ENCODE measurements at places on chromosomes 13 and 19.
A peak's percentile ranks its signal among the peaks of the same experiment; 100 is the strongest.

- DNase-seq = no peak
Measured at GRCh38 chr13:34035676-34036325, 217.9 kb downstream of the RFC3 start.

- no peak for DNase-seq
Measured at GRCh38 chr19:43429395-43429794, 14.7 kb downstream of the TEX101 start.

DNA sequence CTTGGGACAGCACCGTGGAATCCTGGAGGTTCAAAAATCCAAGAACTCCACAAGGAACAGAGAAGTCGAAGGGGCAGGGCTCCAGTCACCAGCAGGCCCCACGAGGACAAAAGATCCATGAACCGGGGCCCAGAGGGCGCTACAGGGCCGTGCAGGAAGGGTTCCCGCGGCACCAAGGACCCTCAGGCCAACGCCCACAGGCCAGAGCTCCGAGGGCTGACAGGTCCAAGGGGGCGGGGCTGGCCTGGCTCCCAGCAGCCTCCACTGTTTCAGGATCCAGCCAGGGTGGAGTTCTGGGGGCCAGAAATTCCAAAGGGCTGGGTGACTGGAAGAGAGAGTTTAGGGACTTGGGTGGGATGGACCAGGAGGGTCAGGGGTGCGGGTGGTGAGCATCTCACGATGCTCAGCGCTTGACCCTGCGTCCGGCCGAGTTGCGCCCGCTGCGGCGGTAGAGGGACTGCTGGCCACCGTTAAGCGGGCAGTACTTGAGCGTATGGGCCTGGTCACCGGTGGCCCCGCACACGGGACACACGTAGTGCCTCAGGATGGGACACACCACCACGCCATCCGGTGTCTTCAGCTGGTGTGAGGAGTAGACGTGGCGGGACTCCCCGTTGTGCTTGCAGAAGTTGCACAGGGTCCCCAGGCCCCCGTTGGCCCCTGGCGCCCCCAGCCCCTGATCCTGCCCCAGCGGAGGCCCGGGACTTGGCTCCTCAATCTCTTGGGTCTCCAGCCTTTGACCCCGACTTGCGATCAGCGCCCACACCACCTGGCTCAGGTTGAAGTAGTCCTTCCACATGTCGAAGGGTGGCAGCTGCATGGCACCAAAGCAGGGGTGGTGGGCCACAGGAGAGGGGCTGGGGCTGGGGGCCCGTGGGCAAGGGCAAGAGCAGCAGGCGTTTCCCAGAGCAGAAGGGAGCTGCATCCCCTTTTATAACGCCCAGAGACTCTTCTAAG lies at the start of gene NANOS2:
NANOS2 (minus strand) TSS at position 905 of the 957 bp plus-strand sequence; CDS start at position 820, 85 bp downstream.
- no peak for DNase-seq

- DNase-seq = no peak
Measured at GRCh38 chr13:40189898-40190630, 476.4 kb downstream of the FOXO1 start.

- peak; percentile 65 for DNase-seq
Measured at GRCh38 chr19:48511800-48512503, at the start of gene LMTK3. Gene LMTK3, minus strand, starts transcription at chr19:48511835. Its CDS starts 259 bp downstream, at chr19:48511576.

GRCh38 chr19:40907968-40908735 lies 26.1 kb upstream of the CYP2A7 start:
- DNase-seq = peak; percentile 53

- no peak for DNase-seq
Measured at GRCh38 chr19:27767234-27767633, 1445.7 kb downstream of the UQCRFS1 start.

DNA sequence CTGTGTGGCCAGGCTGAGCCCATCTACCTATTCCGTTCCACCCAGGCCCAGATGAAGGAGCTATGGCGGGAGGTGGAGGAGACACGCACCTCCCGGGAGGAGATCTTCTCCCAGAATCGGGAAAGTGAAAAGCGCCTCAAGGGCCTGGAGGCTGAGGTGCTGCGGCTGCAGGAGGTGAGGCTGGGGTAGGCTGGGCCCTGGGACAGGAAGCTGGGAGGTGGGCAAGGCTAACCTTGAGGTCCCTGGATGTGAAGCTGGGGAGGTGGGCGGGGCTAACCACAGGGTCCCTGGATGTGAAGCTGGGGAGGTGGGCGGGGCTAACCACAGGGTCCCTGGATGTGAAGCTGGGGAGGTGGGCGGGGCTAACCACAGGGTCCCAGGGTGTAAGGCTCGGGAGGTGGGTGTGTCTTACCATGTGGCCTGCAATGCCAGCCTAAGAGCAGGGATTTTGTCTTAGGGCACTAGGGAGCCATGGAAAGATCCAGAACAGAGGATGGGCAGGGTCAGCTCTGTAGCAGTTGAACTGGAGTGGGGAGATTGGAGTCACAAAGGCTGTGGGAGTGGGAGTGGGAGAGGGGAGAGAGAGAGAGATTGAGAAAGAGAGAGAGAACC lies 36.9 kb downstream of the KCNC3 start:
- no peak for DNase-seq

DNA sequence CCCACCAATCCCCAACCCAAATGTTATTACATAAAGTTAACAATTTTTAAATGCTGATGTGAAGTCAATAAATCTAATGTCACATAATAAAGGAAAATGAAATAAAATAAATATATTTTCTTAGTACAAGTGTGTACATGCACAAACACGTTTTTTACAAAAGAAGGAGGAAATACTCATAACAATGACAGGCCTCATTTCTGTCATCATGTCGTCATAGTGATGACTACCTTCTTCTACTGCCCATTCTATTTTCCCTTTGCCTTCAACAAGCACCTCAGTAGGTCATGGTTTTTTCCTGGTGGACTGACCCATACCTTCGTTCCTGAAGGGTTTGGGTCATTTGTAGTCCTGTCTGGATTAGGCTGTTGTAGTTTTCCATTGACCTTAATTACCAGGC lies 185.3 kb upstream of the IPO5 start:
- no peak for DNase-seq

- DNase-seq = no peak
Measured at GRCh38 chr13:97434397-97435201, 630 bp downstream of the RAP2A start.

- no peak for DNase-seq
Measured at GRCh38 chr13:108360139-108360538, 90.6 kb downstream of the TNFSF13B start.

DNA sequence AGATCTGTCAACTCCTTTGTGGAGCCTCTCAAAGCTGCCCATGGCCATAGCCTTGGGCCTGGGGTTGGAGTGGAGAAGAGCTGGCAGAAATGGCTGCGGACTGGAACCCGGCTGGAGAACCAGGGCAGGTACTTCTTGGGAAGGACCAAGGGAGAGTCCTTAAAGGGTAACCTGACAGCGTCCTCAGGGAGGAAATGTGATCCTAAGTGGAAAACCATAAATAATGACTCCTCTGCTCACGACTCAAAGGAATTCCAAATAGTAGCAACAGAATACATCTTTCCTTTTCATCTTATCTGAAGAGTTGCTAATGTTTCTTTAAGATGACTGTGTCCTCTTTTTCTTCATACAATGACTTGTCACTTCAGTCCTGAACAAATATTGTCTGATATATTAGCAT lies 41.0 kb downstream of the RAP2A start:
- no peak for DNase-seq

- DNase-seq = no peak
Measured at GRCh38 chr13:109160887-109161669, 531.7 kb downstream of the MYO16 start.

- no peak for DNase-seq
Measured at GRCh38 chr13:30871588-30872275, 34.3 kb upstream of the MEDAG start.

- no peak for DNase-seq
Measured at GRCh38 chr13:33224686-33225085, 60.9 kb downstream of the STARD13 start.

- no peak for DNase-seq
Measured at GRCh38 chr19:42333975-42334696, 8.7 kb downstream of the MEGF8 start.

GRCh38 chr19:11278670-11279069 lies 16.3 kb upstream of the DOCK6 start:
- DNase-seq = no peak

DNA sequence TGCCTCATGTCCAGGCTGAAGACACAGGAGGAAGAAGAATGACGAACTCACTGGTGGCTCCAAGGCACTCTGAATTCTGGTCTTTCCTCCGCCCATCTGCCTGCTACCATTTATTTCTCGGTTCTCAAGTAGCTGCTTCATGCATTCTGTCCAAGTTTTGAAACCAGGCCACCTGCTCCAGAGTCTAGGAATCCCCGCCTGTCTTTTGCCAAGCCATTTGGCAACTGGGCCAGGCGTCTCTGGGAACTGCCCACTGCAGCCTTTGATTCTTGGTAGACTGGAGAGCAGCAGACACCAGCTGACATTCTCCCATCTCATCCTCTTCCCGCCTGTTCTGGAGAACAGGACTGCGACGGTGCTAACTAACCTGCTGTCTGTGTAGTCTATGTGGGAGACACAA lies 10.8 kb downstream of the SLC35E1 start:
- no peak for DNase-seq

- no peak for DNase-seq
Measured at GRCh38 chr19:11457115-11457514, 21.7 kb downstream of the PRKCSH start.

GRCh38 chr19:38869160-38869835 lies 8.8 kb downstream of the RINL start:
- no peak for DNase-seq

DNA sequence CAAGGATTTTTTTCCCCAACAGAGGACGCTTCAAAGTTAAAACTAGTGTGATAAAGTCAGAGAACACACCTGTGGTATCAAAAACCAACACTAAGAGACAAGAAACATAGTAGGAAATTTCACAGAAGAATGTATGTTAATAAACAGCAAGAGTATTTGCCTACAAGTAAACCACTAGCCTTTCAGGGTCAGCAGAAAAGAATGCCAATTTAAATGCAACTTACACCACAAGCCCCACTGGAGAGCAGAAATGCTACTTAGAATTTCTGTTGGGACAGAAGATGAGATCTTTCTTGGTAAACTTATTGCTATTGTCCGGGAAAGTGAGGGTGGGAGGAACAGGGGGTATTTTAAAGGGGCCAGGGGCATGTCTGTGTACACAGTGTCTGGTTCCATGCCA lies 68.6 kb downstream of the STK24 start:
- no peak for DNase-seq

DNA sequence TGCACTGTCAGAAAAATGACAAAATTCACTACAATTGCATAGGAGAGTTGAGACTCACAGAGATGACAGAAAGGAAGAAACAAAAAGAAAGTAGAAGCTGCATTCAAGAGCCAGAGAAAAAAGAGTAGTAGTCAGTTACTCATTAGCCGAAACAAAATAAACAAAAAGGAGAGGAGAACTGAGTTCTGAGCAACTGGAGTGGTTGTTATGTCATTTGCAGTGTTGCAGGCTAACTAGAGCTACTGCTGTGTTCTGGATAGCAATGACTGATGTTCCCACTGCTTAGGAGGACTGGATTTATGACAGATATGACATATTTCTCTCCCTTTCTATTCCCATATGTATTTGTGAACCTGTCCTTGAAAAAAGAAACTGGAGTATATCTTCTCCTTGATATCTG lies 482.6 kb downstream of the RFC3 start:
- DNase-seq = no peak

DNA sequence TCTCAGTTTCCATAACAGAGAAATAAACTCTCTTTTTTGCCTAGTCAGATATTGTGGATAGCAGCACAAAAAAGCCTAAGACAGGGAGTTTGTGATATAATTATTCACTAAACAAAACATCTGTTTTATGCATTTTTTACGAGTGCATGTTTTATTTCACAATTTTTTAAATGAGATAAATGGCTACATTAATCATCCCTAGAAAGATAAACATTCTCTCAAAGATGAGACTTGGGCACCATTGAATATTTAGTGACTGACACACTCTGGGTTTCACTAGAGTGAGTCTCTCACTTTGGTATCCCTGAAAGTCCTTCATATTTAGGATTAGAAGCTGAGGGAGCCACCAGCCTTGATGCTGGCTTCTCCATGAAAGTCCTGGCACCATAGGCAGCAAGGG lies 74.3 kb upstream of the LRCH1 start:
- no peak for DNase-seq

GRCh38 chr19:9498183-9498902 lies at the start of gene ZNF560:
Gene ZNF560, minus strand, starts transcription at chr19:9498616. Its CDS starts 23,303 bp downstream, at chr19:9475313.
- no peak for DNase-seq

- no peak for DNase-seq
Measured at GRCh38 chr19:5466072-5466471, 10.9 kb downstream of the ZNRF4 start.

GRCh38 chr13:113645329-113645728 lies 12.7 kb downstream of the ATP4B start:
- no peak for DNase-seq

DNA sequence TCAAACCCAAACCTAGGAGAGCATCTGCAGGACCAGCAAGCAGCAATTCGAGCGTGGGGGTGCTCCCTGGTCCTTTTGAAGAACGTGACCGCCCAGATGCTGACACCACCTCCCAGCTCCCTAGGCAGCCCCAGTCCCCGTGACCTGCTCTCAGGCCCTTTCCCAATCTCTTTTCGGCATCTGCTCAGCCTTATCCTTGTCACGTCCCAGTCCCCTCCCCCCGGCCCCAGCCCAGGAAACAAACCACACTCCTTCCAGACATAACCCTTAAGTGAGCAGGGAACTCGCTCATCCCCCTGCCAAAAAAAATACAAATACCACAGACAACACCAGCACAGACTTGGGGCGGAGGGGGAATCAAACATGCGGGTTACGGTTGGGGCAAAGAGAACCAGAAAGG lies 3.3 kb downstream of the MLLT1 start:
- DNase-seq = no peak

- no peak for DNase-seq
Measured at GRCh38 chr19:15265214-15265849, 33.1 kb upstream of the EPHX3 start.

DNA sequence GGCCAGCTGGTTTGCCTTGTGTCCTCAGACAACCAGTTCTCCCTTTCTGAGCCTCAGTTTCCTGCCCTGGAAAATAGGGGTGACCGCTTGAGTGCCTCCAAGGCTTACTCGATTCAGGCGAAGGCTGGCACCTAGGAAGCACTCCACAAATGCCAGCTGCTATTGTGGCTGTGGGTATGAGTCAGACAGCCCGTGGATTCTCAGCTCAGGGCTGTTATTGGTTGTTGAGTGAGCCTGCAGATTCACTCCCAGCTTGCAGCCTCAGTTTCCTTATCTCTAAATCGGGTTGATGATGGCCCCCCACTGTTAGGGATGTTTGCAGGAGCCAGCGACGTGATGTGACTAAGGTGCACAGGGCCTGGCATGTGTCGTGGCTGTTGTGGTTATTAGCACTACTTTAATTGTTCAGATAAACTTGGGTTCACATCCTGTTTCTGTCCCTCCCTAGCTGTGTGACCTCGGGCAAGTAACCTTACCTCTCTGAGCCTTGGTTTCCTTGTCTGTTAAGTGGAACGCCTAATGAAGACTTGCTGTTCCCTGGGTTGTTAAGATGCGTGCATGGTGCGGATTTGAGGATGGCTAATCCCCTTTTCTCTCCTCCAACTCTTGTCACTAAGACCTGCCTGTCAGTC lies 2.4 kb downstream of the MARK4 start:
- no peak for DNase-seq
